Effector memory CD8-positive, alpha-beta T cell (primary cell): ENCODE measurements at places on chromosomes 4 and X.

DNA sequence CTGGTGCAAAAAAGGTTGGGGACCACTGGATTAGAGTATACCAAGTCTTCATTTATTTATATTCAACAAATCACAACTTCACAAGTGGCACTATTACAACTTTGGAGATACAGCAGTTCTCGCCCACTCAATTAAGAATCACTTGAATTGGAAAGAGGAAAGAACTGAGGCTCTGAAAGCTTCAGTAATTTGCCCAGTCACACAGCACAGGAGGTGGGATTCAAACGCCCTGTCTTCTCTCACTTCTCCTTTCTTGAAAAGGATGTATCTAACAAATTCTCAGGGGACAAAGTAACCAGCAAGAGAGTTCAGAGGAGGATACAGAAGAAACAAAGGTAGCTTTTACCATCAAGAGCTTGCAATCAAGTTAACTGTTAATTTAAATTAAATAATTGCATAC, 12.4 kb downstream of the SMIM14 start:
- H3K27ac ChIP-seq = no peak overlapping the region
- no peak for DNase-seq
- no peak overlapping the region for H3K4me3 ChIP-seq

GRCh38 chr4:77079281-77079680, 3.5 kb upstream of the CCNI start:
- H3K27me3 ChIP-seq = no peaks in the 10 kb centered on the region
- peaks cover 14% of the 10 kb centered on the region for H3K4me1 ChIP-seq
- H3K4me3 ChIP-seq = no peak overlapping the region
- H3K36me3 ChIP-seq = peaks cover 8% of the 10 kb centered on the region
- no peak overlapping the region for H3K27ac ChIP-seq

- DNase-seq = no peak
- no peak overlapping the region for H3K27ac ChIP-seq
- H3K4me1 ChIP-seq = no peaks in the 10 kb centered on the region
- H3K4me3 ChIP-seq = no peak overlapping the region
- no peaks in the 10 kb centered on the region for H3K36me3 ChIP-seq
- H3K27me3 ChIP-seq = peaks cover 17% of the 10 kb centered on the region
These were observed 11.2 kb upstream of the TAB3 start for GRCh38 chrX:30900227-30900626.

DNA sequence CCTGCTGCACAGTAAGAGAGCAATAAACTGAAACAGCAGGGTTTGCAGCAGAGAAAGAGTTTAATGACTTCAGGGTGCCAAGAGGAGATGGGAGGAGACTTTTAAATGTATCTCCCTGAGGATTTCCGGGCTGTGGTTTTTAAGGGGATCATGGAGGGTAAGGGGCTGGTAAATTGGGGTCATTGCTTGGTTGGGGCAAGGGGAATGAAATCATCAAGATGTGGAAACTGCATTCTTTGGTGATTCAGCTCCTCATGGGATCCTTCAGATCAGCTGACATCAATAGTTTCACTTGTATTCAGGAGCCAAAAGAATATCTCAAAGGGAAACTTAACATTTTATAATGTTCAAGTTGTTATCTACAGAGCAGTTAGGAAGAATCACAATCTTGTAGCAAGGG, 174.3 kb upstream of the ANXA10 start:
- H3K27ac ChIP-seq = no peak overlapping the region
- no peaks in the 10 kb centered on the region for H3K27me3 ChIP-seq
- no peak overlapping the region for H3K4me3 ChIP-seq
- DNase-seq = no peak
- H3K36me3 ChIP-seq = no peaks in the 10 kb centered on the region

GRCh38 chrX:153609917-153610835, 11.2 kb upstream of the CCNQ start:
- no peaks in the 10 kb centered on the region for H3K27me3 ChIP-seq
- H3K27ac ChIP-seq = no peak overlapping the region
- DNase-seq = peak; percentile 63

GRCh38 chr4:160423879-160424451, 1321.1 kb downstream of the RAPGEF2 start:
- H3K27me3 ChIP-seq = no peaks in the 10 kb centered on the region
- no peak for DNase-seq
- no peaks in the 10 kb centered on the region for H3K4me1 ChIP-seq
- H3K36me3 ChIP-seq = no peaks in the 10 kb centered on the region
- no peak overlapping the region for H3K4me3 ChIP-seq

DNA sequence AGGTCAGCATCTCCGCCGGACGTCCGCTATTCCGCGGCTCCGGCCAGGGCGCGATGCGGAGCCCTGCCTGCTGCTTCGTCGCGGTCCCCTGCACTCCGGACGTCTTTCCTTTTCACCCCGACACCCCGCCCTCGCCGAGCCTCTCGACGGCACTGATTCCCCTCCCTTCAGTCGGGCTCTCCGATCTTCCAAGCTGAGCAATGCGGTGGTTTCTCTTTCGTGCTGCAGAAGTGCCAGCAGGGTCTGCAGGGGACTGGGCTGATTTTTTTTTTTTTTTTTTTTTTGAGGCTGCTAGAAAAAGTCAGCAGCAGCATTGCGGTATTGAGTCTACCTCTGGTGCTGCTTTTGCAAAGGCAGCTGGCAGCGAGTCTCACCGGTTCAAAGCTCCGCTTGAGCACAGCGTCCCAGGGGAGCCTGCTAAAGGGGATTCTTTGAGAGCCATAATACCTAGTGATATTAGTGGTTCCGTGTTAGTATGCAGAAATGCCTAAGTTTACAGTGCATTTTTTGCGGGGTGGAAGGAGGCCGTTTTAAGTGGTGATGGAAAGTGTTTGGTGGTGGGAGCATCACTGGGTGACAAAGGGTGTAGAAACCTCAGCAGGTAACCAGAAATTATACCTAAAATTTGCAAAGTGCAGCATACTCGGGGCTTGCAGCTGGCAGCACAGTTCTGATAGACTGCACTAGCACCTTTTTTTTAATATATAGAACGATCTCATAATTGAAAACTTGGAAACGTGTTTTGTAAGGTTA, 969 bp downstream of the STIM2 start:
- peaks cover 35% of the 10 kb centered on the region for H3K36me3 ChIP-seq
- no peaks in the 10 kb centered on the region for H3K27me3 ChIP-seq
- peaks cover 67% of the 10 kb centered on the region for H3K4me1 ChIP-seq

DNA sequence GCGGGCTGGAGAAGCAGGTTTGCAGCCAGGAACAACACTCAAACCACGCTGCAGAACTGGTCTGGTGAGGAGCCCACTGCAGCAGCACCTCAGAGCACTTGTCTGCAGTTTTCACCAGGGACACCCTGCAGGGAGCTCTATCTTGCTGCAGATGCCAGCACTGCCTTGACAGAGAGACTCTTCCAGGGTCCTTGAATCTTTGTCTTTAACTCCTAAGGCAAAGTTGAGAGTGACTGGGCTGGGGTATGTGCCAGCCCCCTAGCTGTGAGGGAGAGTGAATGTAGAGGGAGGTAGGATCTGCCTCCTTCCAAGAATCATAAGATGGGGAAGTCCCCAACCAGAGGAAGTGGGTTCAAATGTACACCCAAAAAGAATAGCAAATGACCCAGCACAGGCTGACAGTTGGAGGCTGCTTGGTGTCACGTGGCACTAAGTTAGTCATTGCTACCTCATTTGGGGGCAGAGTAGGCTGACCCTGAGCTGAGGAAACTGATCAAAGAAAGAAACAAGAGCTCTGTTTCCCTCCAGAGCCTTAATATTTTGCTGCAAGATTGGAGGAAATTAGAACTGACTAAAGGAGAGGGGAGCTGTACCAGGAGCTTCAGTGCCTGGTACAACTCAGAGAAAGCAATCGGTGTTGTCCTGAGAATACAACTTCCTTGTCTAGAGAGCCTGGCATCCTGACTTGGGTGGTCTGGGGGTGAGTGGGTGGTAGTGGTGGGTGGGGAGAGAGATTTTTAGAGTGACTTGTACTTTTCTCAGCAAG, 28.2 kb upstream of the HUWE1 start:
- H3K4me1 ChIP-seq = peaks cover 28% of the 10 kb centered on the region
- H3K27me3 ChIP-seq = no peaks in the 10 kb centered on the region
- peak; percentile 48 for DNase-seq
- H3K36me3 ChIP-seq = no peaks in the 10 kb centered on the region
- peak overlapping the region; percentile 77 for H3K4me3 ChIP-seq
- peak overlapping the region; percentile 95 for H3K27ac ChIP-seq

- H3K27me3 ChIP-seq = no peaks in the 10 kb centered on the region
- H3K4me1 ChIP-seq = no peaks in the 10 kb centered on the region
- H3K27ac ChIP-seq = no peak overlapping the region
- no peak for DNase-seq
These were observed 1850.2 kb upstream of the AGA start for GRCh38 chr4:179292468-179292867.

DNA sequence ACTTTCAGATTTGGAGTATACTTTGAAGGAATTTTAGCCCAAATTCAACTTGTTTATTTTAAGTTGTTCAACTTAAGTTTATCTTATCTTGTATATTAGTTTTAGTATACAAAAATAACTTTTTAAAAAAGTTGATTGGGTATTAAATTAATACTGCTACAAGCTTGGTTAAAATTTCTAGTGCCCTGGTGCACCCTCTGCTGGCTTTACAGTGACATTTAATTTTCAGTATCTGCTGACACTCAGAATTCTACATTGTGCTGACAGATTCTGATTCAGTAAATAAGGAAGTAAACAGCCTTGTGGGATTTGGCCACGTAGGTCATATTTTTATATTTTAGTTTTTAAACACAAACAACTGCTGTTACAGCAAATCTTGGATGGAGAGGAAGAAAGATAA, 2.9 kb downstream of the EDA start:
- no peak for DNase-seq
- no peaks in the 10 kb centered on the region for H3K4me1 ChIP-seq
- no peaks in the 10 kb centered on the region for H3K36me3 ChIP-seq
- no peaks in the 10 kb centered on the region for H3K27me3 ChIP-seq
- peak overlapping the region; percentile 60 for H3K27ac ChIP-seq
- H3K4me3 ChIP-seq = peak overlapping the region; percentile 62

GRCh38 chrX:119647089-119647488, 40.9 kb upstream of the NKRF start:
- H3K4me1 ChIP-seq = peaks cover 16% of the 10 kb centered on the region
- no peaks in the 10 kb centered on the region for H3K27me3 ChIP-seq
- H3K27ac ChIP-seq = peak overlapping the region; percentile 91
- peaks cover 60% of the 10 kb centered on the region for H3K36me3 ChIP-seq

DNA sequence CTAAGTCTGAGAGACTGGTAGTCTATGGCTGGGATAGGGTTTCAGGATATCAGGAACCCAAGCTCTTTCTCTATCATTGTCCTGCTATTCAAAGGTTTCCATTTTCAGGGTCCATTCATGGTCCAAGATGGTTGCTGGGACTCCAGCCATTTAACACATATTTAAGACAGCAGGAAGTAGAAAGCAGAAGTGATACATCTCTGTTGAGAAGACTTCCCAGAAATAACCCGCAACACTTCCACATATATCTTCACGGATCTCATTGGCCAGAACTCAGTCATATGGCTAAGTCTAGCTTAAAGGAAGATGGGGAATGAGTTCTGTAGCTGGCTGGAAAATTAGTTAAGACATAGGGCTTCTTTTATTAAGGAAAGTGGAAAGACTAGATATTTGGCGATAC, 23.8 kb downstream of the CTSO start:
- no peaks in the 10 kb centered on the region for H3K4me1 ChIP-seq
- no peak for DNase-seq
- H3K36me3 ChIP-seq = peaks cover 23% of the 10 kb centered on the region
- no peak overlapping the region for H3K4me3 ChIP-seq

DNA sequence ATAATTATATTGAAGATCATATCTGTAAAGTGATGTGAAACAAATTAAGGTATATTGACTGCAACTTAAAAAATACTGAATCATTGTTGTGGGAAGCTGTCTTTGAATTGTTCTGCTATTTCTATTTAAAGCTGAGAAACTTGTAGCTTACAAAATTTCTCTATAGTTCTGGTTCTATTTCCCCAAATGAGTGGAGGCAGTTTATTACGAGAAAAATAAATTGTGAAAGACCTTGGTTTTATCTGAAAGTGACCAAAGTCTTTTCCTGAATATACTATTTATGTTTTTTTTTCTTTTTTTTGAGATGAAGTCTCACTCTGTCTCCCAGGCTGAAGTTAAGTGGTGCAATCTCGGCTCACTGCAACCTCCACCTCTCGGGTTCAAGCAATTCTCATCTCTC, 165.4 kb downstream of the SH3BGRL start:
- H3K27ac ChIP-seq = no peak overlapping the region
- no peak overlapping the region for H3K4me3 ChIP-seq
- no peaks in the 10 kb centered on the region for H3K36me3 ChIP-seq
- DNase-seq = no peak
- H3K4me1 ChIP-seq = no peaks in the 10 kb centered on the region
- no peaks in the 10 kb centered on the region for H3K27me3 ChIP-seq

GRCh38 chr4:43846111-43846587, 602.5 kb downstream of the KCTD8 start:
- H3K27me3 ChIP-seq = no peaks in the 10 kb centered on the region
- no peaks in the 10 kb centered on the region for H3K36me3 ChIP-seq
- no peaks in the 10 kb centered on the region for H3K4me1 ChIP-seq
- DNase-seq = no peak

GRCh38 chr4:53586121-53586816, 5.0 kb downstream of the LNX1 start:
- no peaks in the 10 kb centered on the region for H3K36me3 ChIP-seq
- H3K27me3 ChIP-seq = peaks cover 56% of the 10 kb centered on the region
- no peak overlapping the region for H3K4me3 ChIP-seq
- no peak overlapping the region for H3K27ac ChIP-seq
- no peak for DNase-seq

- H3K36me3 ChIP-seq = no peaks in the 10 kb centered on the region
- no peak for DNase-seq
- no peaks in the 10 kb centered on the region for H3K27me3 ChIP-seq
- H3K4me1 ChIP-seq = no peaks in the 10 kb centered on the region
- H3K4me3 ChIP-seq = no peak overlapping the region
These were observed 571.2 kb upstream of the FAT1 start for GRCh38 chr4:187294861-187295260.

- H3K36me3 ChIP-seq = no peaks in the 10 kb centered on the region
- no peak for DNase-seq
- no peak overlapping the region for H3K27ac ChIP-seq
These were observed 161.9 kb downstream of the TENM3 start for GRCh38 chr4:182405087-182405486.

GRCh38 chr4:77176640-77177039, 19.6 kb downstream of the CCNG2 start:
- no peak for DNase-seq
- no peaks in the 10 kb centered on the region for H3K4me1 ChIP-seq
- H3K4me3 ChIP-seq = no peak overlapping the region
- no peaks in the 10 kb centered on the region for H3K36me3 ChIP-seq
- no peak overlapping the region for H3K27ac ChIP-seq

GRCh38 chr4:12928751-12929150, 555.4 kb downstream of the RAB28 start:
- H3K4me1 ChIP-seq = no peaks in the 10 kb centered on the region
- H3K27ac ChIP-seq = no peak overlapping the region
- DNase-seq = no peak
- no peaks in the 10 kb centered on the region for H3K27me3 ChIP-seq
- no peak overlapping the region for H3K4me3 ChIP-seq
- H3K36me3 ChIP-seq = no peaks in the 10 kb centered on the region

GRCh38 chr4:129230846-129231245, 134.9 kb downstream of the C4orf33 start:
- H3K4me1 ChIP-seq = no peaks in the 10 kb centered on the region
- no peak overlapping the region for H3K27ac ChIP-seq
- no peak for DNase-seq
- no peaks in the 10 kb centered on the region for H3K36me3 ChIP-seq
- H3K27me3 ChIP-seq = peaks cover 7% of the 10 kb centered on the region
- H3K4me3 ChIP-seq = no peak overlapping the region

- H3K4me1 ChIP-seq = peaks cover 12% of the 10 kb centered on the region
- no peak overlapping the region for H3K4me3 ChIP-seq
- H3K27ac ChIP-seq = no peak overlapping the region
- peaks cover 95% of the 10 kb centered on the region for H3K27me3 ChIP-seq
- DNase-seq = no peak
These were observed 8.5 kb downstream of the PITX2 start for GRCh38 chr4:110614173-110614963.

GRCh38 chr4:18695733-18696527, 674.4 kb upstream of the LCORL start:
- no peak overlapping the region for H3K27ac ChIP-seq
- DNase-seq = no peak
- H3K4me3 ChIP-seq = no peak overlapping the region
- H3K36me3 ChIP-seq = no peaks in the 10 kb centered on the region
